ENCODE measurements at places on chromosomes 3 and 15.

- DNase-seq, result no peak
These were observed 387.9 kb downstream of the GABRG3 start for GRCh38 chr15:27358751-27359434.

DNA sequence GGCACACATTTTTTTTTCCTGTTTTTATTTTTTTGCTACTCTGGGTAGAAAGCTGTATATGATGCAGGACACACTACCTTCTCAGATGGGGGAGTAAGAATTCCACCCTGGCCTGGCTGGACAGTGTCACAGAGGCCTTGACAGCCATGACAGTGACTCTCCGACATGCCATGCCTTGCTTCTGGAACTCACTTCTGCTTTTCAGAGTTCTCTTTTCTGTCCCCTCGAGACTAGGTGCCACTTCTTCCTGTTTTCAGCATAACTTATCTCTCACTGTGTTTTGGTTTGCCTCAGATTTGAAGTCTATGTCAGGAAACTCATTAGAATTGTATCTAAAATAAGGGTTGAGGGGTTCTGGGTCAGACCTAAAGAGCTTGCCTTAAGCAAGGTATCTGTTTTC lies 69.1 kb upstream of the SEC13 start:
- DNase-seq, result no peak

DNA sequence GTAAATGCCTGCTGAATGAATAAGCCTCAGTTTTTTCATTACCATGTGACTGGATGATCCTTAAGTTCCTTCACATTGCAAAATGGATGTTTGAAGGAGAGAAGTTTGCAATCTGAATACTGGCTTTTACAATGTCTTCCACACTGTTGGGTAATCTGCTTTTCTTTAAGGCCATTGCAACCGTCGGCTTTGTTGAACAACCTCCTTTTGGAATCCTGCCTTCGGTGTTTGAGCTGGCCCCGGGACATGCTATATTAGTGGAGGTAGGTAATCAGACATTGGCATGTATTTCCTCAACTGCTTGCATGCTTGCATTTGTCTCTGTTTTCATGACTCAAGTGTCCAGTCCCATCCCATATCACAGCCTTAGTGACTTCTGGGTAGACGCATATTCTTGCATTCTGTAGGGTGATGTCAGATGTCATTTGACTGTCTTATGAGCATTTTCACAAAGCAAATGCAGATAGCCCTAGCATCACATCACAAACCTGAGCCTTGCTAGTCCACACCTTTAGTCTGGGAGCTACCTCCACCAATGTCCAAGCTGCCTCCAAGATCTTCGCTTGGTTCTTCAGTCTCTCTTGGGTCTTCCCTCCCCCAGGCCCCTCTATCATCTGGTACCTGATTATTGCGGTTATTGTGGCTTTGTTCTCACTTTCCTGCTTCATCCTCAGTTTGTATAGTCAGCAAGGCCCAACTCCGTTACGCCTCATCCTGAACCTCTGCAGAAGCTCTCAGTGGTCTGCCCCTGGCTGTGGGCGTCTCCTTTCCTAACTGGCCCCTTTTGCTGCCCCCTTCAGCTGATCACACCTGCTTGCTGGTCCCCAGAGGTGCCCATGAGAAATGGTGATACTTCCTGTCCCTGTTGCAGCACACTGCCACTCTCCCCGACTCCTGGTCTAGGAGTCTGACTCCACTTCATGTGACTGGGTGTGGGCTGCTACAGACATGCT lies 48.5 kb downstream of the ACAA1 start:
- no peak for DNase-seq

- no peak for DNase-seq
These were observed 113.9 kb downstream of the POLQ start for GRCh38 chr3:121431726-121432517.

DNA sequence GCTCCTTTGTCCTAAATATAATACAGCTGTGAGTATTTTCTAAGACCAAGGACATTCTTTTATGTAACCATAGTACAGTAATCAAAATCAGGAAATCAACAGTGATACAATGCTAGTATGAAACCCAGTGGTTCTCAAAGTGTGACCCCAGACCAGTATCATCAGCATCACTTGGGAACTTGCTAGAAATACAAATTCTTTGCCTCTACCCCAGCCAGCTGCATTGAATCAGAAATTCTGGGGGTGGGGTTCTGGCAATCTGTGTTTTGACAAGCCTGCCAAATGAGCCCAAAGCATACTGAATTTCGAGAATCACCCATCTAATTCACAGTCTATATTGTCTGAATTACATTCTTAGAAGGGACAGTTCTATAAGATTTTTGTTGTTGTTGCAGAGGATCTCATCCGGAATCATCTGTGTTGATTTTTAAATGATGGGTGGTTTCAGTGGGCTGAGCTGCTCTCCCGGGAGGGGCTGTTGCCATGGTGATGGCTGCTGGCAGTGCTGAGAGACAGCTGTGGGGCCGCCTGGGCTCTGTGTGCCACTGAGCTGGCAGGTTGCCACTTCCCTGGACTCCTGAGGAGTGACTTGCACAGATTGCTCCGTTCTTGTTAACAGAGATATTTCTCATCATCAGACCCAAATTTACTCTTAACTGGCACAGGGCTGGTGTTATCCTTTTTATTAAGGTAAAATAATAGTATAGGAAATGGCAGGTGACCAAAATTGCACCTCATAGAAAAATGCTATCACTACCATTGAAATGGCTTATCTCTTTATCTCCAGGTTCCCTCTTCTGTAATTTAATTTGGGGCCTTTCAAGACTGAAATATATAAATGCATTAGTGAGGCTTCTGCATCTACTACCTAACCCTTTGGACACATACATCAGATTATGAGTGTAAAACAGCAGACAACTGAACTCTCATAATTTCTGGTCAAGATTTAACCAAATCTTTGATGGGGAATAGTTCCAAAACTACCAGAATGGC lies 56.5 kb downstream of the NEK11 start:
- no peak for DNase-seq

DNA sequence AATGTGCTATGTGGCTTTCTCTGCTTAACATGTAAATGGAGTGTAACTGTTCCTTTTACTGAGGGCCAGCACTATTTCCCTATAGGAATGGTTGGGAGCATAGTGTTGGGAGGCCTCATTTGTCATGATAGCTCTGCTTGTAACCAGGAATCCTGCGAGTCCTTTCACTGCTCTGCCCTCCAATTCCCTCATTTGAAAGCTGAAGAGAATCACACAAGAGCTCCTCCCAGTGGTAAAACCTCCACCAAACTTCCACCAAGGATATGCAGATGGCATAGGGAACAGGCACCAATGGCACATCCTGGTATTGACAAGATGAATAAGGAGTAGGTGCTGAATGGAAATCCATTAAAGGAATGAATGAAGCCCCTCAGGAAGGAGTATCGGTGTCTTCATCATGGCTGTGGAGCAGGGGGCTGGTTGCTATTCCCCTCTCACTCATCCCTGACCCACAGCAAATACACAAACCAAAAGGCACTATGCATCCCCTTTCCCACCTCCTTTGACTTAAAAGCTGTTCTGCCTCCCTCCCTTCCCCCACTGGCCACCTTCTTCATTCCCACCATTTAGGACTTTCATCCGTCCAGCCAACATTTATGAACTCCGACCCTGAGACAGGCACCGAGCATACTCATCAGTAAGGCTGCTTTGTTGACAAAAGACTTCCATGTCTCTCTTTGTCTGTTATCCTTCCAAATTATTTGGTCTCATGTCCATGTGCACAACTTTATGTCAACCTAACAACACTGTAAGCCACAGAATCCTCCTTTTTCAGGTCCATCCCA lies 560.8 kb downstream of the FOXP1 start:
- no peak for DNase-seq

GRCh38 chr3:188915127-188915526 lies 256.6 kb upstream of the TPRG1 start:
- no peak for DNase-seq
